ENCODE measurements at places on chromosomes 2 and 18.

DNA sequence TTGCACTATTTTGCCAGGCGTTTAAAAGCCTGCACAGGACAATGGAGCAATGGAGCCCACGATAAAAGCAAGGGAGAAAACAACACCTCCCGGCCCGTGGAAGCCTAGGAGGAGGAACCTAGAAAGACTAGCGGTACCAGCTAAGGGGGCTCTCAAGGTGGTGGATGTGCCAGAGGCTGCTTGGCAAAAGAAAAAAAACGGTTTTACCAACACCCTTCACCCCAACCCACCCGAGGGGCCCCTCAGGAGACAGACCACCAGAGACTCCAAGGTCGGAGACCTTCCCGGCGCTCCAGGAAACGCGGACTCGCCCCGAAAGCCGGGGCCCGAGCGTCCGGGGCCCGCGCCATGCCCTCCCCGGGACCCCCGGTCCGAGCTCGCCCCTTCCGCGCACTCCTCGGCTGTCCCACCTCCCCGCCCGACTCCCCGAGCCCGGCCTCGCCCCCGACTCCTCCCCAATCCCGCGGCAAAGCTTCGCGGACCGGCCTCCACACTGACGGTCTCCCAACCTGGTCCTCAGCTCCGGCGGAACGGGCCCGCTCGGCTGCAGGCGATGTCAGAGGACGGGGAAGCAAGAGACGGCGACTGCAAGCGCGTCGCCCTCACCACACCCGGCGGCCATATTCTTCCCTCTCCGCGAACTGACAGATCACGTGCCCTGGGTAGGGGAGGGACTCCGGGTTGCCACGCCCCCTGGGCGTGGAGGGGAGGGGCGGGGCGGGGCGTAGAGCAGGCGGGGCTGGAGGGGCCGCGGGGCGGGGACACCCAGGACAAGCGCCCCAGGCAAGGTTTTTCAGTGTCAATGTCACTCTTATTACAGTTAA is at the start of gene KIDINS220:
KIDINS220 (minus strand) TSS at position 643 of the 824 bp plus-strand sequence. CDS start 10,520 bp downstream, outside the sequence.
- peak; percentile 57 for DNase-seq

DNA sequence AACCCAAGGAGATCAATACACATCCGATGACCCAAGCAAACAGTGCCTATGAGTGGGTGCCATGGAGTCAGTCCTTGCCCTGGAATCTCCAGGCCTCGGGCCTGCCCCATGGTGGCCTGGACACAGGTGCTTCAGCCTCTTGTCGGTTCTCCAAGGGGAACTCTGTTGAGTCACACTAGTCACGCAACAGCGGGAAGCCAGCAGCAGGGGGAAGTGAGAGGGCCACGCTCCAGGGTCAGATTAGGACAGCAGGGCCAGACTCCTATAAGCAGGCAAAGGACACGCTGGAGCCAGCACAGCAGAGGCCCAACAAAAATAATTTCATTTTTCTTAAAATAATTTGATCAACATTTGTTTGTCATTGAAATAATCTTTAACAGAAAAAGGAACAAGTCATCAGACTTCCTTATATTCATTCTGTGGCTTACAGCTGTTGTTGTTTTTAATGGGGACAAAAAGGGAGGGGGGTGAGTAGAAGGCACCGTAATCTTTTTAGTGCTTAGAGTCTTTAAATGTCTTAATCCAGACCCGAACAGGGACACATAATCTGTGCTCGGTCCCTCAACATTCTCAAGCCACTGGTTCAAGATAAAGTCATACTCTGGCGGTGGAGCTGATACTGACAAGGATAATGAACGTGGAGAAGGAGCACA is 16.4 kb upstream of the ARMC9 start:
- no peak for DNase-seq

DNA sequence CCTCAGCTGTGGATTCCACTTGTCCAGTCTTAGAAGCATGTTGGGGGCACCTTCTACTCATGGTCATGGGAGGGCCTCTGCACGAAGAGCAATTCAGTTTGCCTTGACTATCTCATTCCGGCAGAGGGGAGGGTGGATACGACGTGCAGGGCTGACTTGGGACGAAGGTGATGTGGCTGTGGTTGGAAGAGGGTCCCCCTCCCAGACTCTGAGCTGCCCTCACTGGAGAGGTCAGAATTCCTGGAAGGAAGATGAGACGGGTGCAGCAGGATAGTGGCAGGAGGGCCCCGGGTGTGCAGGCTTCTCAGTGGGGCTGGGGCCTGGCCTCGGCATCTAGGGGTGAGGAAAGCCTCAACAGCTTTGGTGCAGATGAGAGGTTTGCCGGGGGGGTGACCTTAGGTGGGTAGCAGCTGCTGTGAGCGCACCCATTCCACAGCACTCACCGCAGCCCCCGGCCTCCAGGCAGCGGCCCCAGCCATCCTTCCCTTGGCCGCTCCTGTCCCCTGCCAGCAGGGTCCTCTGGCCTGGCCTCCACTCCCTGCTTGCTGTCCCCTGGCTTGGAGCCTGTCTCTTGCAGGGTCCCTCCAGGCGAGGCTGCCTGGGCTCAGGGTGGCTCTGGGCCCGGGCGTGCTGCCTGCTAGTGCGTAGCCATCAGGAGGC is 3.2 kb downstream of the RNPEPL1 start:
- no peak for DNase-seq

GRCh38 chr2:1729242-1729641 is 15.1 kb downstream of the PXDN start:
- no peak for DNase-seq

- DNase-seq = no peak
These were observed 11.5 kb downstream of the SPRED2 start for GRCh38 chr2:65420712-65421431.

- DNase-seq = no peak
These were observed 725 bp upstream of the ANKRD53 start for GRCh38 chr2:70977605-70978205.

GRCh38 chr2:142259356-142259755 is 128.5 kb upstream of the LRP1B start:
- DNase-seq = no peak

DNA sequence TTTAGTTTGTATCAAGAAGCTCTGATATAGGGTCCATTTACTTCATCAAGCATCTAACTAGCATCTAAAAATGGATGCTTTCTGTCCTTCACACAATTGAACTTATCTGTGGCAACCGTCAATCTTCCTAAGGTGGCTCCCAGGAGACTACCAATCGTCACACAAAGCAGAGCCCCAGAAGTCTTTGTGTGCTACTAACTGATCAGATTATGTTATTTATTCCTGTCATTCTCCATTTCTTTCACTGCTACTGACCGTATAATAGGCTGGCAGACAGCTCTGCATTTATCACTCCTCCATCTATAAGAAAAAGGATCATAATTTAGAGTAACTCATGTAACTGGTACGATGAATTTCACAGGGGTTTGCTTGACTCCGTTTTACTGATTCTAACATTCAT is 585.0 kb upstream of the NXPH2 start:
- no peak for DNase-seq

GRCh38 chr2:162403884-162404283 is 60.0 kb downstream of the GCA start:
- DNase-seq = peak; percentile 12

- no peak for DNase-seq
These were observed 646.9 kb upstream of the ACVR2A start for GRCh38 chr2:147197754-147198483.

- DNase-seq = no peak
These were observed 41.0 kb upstream of the MGAT4A start for GRCh38 chr2:98771721-98772524.

GRCh38 chr18:74396171-74397169 is 60.6 kb downstream of the DIPK1C start:
- no peak for DNase-seq

DNA sequence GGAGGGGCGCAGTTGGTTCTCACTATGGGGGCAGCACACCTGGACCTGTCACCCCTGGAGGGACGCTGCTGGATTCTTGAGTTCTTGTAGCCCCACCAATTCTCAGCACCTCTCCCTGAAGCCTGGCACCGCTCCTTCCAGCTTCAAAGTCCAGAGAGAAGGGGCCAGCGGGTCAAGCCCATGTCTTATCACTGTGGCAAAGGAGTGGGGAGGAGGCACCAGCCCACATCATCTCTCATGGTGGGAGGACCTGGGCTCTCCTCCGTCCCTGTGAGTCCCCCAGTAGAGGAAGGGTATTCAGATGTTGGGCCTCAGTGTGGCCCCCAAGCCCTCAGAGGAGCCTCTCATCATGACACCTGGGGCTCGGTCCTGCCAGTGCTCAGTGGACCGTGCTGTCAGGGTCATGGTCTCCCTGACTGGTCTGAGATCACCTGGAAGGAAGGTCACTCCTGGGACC is 67.4 kb downstream of the HS1BP3 start:
- DNase-seq = no peak

GRCh38 chr2:109630441-109631430 is 16.6 kb downstream of the SOWAHC start:
- DNase-seq = no peak

GRCh38 chr2:55843096-55843993 is 80.2 kb downstream of the EFEMP1 start:
- DNase-seq = peak; percentile 68

- DNase-seq = no peak
These were observed 177.9 kb upstream of the SETBP1 start for GRCh38 chr18:44502790-44503189.

- peak; percentile 48 for DNase-seq
These were observed 71.1 kb upstream of the TFCP2L1 start for GRCh38 chr2:121356058-121356640.

Data from HS-27A (cell line).